Activated CD4-positive, alpha-beta T cell treated with anti-CD3 and anti-CD28 coated beads for 36 hours (primary cell): ENCODE measurements at places on chromosomes 12 and 14. TPM values are rescaled to one million over a fixed set of nuclear protein-coding genes. Genes with fewer than 3 reads are reported as not detected.

- no peak for DNase-seq
These were observed 1.7 kb upstream of the STRN3 start for GRCh38 chr14:31027847-31028246.

GRCh38 chr12:9699269-9699897 is 29.9 kb downstream of the CLEC2D start:
- no peak for DNase-seq

DNA sequence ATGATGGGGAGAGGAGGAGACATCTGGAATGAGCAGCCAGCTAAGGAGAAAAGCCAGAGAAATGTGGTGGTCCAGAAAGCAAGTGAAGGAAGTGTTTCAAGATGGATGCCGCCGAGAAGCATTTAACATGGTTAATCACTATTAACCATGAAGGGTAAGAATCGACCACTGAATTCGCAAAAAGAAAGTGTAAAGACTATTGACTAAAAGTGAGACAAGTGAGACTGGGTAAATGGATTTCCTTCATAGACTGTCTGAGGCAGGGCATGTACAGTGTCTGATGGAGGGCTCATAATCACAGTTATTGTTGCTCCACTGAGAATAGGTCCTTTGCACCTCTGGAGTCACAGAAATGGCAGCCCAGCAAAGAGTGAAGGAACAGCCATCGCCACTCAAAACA is 25.3 kb upstream of the CLMN start:
- no peak for DNase-seq

DNA sequence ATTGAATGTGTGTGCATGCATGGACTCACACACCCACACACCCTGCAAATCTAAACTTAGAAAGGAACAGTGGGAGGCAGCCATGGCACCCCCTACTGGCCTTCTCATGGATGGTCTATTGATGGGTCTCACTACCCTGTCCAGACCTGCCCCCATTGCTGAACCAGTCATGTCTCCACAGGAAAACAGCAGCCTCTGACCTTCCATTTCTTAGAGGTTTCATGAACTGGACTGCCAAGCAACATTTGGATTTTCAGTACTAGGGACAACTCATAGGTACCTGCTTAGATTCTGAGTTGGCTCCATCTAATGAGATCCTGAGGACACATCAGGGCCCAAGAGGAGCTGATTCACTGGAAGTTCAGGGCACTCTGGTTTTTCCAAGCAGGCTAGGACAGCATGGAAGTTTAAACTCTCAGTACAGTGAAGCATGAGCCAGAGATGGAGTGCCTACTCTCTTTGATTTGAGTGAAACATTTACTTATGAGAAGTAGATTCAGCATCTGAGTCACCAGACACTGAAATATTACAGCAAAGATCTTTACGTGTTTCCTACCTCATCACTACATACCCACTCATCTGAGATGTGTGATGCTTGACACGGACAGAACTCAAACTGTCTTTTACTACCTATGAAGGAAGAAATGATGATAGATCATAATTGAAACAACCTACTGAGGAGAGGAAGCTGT is 98.9 kb upstream of the PLEKHG7 start:
- DNase-seq, result peak; percentile 28

DNA sequence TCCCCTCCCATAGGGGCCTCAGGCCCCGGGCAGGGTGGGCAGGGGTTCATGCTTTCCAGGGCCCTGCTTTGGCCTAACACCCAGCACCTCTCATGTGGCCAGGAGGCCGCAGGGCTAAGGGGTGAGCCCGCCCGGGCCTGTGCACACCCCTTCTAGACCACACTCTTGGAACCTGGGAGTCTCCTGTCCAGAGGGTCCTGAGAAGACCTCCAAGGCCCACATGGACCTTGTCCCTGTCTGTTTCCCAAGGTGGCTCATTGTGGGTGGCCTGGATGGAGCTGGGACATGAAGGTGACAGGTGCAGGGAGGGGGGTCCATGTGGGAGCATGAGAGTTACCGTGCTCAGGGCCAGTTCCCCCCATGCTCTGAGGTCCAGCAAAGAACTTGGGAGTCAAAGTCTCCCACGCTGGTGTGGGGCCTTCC is 11.6 kb downstream of the DLK1 start:
- DNase-seq, result no peak

DNA sequence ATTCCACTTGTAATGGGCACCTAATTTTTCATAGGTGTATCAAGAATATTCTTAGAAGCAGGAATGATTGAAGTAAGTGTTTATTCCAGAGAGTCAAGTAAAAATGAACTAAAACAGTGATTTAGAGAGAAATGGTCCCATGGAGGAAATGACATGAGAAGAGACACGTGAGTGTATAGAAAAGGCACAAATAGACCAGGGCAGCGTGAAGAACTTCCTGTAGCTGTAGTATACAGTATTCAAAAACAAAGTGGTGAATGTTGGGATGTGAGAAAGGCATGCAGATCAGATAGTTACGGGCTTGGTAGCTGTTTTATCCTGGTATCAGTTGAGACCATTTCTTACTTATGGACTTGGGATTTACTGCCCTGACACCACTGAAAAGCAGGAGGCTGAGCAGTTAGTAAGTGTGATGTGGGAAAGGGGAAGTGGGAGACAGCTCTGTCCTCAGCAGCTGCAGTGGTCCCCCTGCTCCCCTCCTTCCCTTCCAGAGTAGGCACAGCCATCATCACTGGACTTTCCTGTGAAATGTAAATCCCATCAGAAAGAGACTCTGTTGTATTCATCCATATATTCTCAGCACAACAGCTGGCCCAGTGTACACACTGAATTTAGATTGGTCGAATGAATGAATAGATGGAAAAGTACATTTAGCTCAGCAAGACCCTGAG is 16.8 kb upstream of the TESPA1 start:
- no peak for DNase-seq

DNA sequence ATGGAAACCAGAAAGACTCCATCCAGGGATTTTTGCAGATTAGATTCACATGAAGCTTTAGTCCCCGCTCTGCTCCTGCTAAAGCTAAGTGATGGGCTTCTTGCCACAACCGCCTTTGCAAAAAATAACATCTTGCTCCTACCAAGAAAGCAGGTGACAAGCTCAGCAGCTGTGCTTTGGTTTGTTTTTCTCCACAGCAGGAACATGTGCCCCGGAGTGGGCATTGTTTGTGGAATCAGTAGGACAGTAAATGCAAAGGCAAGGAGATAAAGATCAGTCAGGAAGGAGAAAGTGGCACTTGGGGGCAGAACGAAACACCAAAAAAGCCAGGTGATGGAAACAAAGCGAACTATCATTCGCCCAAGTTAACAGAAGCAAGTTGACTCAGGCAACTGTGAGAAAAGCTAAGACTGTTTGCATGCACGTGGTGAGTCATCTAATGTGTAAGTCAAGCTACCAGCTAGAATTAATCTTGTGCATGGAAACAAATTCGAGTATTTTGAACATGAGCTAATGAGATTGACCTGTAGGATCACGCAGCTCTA is 165.5 kb upstream of the PLXNC1 start:
- peak; percentile 57 for DNase-seq

GRCh38 chr12:32151086-32151485 is 44.4 kb downstream of the BICD1 start:
- no peak for DNase-seq

DNA sequence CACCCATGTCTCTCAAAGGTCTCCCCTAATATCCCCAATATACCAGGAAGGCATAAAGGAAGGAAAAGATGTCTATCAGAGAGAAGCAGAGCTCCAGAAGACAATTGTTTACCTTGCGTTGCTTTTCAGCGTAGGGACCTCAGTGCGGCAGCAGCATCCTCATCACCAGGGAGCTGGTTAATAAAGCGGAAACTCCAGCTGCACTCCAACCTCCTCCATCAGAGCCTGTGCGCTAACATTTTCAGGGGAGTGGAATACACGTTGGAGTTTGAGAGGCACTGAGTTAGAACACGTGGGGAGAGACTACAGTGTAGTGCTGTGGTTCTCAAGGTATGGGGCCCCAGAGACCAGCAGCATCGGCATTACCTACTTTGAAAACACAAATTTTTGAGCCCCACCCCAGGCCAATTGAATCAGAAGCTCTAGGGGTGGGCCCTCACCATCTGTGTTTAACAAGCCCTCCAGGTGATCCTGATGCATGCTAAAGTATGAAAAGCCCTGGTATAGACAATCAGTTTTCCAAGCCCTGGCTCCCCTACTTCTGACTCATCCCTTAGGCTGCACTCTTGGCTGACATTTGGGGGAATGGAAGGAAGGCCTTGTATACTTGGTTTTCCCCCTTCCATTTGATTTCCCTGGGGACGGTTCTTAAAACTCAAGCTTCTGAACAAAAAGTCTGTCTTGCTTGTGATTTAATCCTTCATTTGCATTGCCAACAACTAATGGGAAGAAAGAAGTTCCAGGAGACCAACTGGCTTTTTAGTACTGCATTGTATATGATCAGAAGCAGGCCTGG is 419.0 kb upstream of the CCDC196 start:
- no peak for DNase-seq

DNA sequence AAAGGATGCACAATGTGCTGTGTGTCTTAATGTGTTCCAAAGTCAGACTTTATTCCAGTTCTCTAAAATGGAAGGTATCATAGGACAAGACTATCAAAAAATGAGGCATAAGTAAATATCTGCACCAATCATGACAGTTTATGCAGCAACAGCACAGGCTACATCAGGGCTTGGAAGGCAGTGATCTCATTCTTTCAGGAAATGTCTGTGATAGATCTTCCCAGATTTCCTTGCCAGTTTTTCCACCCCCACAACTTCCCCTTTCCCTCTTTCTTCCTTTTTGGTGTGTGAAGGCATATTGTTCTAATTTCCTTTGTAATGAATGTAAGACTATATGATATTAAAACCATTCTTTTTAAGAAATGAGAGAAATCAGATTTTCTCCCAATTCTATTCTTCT is 326.7 kb downstream of the ATP23 start:
- DNase-seq, result no peak

DNA sequence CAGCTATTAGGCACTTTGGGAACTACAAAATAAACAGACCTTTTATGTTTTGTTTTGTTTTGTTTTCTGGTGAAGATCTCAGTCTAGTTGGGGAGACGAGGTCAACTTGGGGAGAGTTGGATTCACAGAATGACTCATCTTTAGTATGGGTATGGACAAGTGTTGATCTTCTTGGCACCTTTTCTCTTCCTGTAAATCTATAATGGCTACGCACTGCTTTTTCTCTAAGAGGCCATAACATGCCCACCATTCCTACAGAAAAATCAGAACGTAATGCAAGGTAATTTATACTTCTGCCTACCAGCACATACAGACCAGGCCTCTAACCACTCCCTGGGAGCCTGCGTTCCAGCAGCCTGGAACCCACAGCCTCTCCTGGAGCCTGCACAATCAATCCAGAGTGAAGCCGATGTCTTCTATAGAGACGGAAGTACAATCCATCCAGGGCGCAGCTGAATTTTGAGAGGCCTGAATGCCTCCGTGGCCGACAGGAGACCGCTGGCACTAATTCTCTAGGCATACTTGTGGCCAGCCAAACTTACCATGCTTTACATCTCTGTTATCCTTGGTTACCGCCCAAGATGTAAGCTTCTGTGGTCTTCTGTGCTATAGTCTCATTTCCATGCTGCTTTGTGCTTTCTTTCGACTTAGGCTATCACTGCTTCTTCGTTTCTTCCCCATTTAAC is 717 bp downstream of the PPHLN1 start:
- DNase-seq, result peak; percentile 28

DNA sequence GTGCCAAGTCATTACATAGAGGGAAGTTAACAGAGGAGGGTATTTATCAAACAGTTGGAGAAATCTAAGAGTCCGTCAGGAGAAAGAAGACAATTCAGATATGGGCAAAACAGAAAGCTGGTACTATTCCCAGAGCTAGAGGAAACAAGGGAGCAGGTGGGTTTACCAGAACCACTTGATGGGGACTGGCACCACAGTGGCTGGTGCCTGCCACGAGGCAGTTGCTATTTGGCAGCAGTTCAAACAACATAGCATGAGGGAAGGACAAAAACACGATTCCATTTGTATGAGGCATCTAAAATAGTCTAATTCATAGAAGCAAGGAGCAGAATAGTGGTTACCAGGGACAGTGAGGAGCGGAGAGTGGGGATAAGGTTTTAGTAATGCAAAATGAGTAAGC is 24.6 kb upstream of the KLRD1 start:
- no peak for DNase-seq

- DNase-seq, result no peak
These were observed 157.3 kb upstream of the DDHD1 start for GRCh38 chr14:53310412-53310811.

GRCh38 chr14:22320362-22320750 is 268.7 kb downstream of the DAD1 start:
- DNase-seq, result no peak

DNA sequence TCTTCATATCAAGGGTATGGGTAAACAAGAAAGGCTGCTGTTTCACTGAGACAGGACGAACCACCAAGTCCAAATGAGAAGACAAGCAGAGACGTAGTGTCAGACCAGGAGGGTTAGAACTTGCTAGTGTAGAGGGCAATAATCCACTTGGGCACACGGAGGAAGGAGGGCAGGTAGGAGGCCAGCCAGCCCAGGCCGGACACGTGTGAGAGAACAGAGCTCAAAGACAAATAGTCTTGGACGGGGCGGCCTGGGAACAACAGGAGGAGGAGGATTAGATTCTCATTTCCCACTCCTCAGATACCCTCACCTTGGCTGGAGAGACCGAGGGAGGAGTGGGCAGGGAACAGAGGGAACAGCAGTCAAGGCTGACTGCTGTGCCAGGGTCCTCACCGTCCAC is 8.8 kb downstream of the DHRS1 start:
- DNase-seq, result no peak

DNA sequence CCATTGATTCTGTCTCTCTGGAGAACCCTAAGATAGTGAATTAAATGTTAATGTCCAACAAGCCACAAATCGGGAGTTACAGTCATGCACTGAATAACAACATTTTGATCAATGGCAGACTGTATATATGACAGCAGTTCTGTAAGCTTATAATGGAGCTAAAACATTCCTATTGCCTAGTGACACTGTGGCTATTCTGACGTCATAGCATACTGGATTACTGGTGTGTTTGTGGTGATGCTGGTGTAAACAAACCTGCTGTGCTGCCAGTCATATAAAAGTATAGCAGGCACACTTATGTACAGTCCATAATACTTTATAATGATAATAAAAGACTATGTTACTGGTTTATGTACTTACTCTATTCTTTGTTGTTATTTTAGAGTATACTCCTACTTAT is 56.7 kb upstream of the BICD1 start:
- DNase-seq, result no peak

AMHR2 gene
- total RNA-seq, result not detected

GLTP gene
- total RNA-seq, result 26.9 TPM

KRT6C gene
- not detected for total RNA-seq

CLEC2A gene
- not detected for total RNA-seq

C14orf132 gene
- total RNA-seq, result 4.1 TPM

LGR5 gene
- not detected for total RNA-seq

OTOGL gene
- total RNA-seq, result not detected

CHFR gene
- total RNA-seq, result 36.8 TPM

CCDC196 gene
- total RNA-seq, result not detected

TAS2R46 gene
- 0.46 TPM for total RNA-seq

PTPN6 gene
- 335 TPM for total RNA-seq
